HT-29 (cell line): ENCODE measurements at places on chromosomes 1 and 21. TPM values are rescaled to one million over a fixed set of nuclear protein-coding genes. Genes with fewer than 3 reads are reported as not detected.

CD48 gene
- total RNA-seq = not detected in 2 replicates

PGLYRP4 gene
- not detected in 2 replicates for total RNA-seq

DNA sequence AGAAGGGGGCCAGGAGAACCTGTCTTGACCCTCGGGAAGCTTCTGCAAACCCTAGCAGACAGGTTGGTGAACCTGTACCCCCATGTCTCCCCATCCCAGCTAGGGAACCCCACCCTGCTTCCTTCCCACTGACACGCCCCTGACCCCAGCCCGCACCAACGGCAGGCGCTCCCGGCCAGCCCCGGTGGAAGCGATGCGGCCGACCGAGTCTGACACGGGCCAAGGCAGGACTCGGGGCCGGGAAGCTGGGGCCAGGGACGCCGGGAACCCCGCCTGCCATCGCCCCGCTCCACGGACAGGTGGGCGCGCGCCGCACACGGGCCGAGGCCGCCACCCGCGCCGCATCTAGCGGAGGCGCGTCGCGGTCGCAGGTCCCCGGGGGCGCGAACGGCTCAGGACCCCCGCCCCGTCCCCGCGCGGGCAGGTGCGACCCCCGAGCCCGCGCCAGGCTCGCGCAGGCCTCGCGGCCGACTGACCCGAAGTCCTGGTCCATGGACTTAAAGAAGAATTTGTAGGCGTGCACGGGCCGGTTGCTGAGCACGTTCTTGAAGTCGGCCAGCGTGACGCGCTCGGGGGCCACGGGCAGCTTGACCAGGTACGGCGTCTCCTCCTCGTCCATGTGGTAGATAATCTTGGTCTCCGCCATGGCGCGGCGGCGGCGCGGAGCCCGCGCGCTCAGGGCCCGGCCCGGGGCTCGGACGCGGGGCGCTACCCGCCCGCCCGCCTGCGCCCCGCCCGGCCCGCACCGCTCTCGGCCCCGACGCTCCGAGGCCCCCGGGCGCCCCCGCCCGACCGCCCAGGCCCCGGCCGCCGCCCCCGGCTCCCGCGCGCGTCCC, 580 bp downstream of the DVL1 start:
- no peak for DNase-seq

- no peak for DNase-seq
These were observed 104.3 kb downstream of the RYR2 start for GRCh38 chr1:237146241-237146640.

NSL1 gene
- total RNA-seq = 19.4 and 28.8 TPM in 2 replicates

GRCh38 chr1:72606216-72606810, 324.0 kb upstream of the NEGR1 start:
- DNase-seq = no peak

- no peak for DNase-seq
These were observed 1491.8 kb downstream of the NCAM2 start for GRCh38 chr21:22490049-22490448.

ARHGEF16 gene
- total RNA-seq = 124 and 137 TPM in 2 replicates

EDN2 gene
- total RNA-seq = 0.37 and 0.46 TPM in 2 replicates

- no peak for DNase-seq
These were observed 324.4 kb downstream of the ADGRL2 start for GRCh38 chr1:82125119-82125518.

- DNase-seq = no peak
These were observed 115.0 kb downstream of the ACBD6 start for GRCh38 chr1:180387413-180387812.

ANKRD34A gene
- 0.20 and 1.9 TPM in 2 replicates for total RNA-seq

- no peak for DNase-seq
These were observed 7.2 kb downstream of the VANGL1 start for GRCh38 chr1:115648717-115649691.

SMCP gene
- not detected in 2 replicates for total RNA-seq

- DNase-seq = no peak
These were observed 230.1 kb upstream of the JUN start for GRCh38 chr1:59013928-59014279.

GIPC2 gene
- total RNA-seq = 13.4 and 15.4 TPM in 2 replicates

- no peak for DNase-seq
These were observed 103.0 kb upstream of the TSPAN2 start for GRCh38 chr1:115192200-115192767.

- no peak for DNase-seq
These were observed 12.1 kb upstream of the NFYC start for GRCh38 chr1:40679165-40679953.

DNA sequence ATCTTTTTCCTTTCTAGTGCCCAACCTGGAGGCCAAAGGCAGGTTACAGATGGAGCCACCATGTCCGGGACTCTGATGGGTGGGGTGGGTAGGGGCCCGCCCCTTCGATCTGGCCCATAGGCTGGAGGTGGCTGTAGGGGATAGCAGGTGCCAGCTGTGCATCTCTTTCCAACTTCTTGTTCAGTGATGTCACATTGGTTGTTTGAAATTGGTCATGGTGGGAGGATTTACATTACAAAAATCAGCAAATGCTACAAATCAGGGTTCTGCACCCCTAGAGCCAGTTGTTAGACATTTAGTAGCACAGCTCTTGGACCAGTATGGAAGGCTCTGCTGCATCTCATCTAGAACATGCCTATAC, 22.4 kb upstream of the POU3F1 start:
- no peak for DNase-seq

- DNase-seq = no peak
These were observed 282.7 kb downstream of the KIF26B start for GRCh38 chr1:245437369-245438062.

DNA sequence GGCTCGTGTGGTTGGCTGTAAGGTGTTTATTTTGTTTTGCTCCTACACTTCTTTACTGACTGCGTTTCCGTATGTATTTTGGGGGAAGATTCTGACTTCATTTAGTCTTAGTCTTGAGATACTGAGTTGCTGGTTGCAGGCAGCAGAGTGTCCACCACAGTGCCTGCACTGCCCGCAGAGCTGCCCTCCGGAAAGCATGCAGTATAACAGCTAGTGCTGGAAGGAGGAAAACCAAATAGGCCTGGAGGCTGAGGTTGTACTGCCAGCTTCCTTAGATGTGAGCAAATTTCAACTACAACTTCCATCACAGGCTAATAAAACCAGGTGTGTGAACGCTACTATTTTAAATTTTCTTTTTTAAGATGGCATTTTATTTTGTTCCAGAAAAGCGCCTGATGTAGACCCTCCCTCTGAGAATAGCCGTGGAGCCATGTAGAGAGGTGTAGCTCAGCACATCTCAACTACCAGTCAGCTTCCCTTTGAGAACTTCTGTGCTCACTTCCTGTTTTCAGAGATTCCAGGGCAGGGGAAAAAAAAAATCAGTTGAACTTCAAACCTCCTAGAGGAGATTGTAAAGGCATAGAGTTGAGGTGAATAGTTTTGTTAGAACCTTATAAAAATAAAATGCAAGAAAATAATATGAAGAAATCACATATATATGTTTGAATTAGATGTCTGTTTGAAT, 17.6 kb downstream of the LMO4 start:
- DNase-seq = no peak

DNA sequence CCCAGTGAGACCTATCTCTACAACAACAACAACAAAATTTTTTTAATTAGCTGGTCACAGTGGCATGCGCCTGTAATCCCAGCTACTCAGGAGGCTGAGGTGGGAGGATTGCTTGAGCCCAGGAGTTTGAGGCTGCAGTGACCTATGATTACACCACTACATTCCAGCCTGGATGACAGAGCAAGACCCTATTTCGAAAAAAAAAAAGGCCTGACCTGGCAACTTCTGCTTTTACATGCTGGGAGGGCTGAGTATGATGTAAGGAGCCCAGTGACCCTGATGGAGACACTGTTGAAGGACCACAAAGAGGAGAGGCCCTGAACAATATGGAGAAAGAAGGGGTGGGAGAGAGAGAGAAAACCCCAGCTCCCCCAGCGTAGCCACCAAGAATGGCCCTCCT, 9.2 kb upstream of the VPS26C start:
- DNase-seq = no peak

RPL11 gene
- total RNA-seq = 1,290 and 1,388 TPM in 2 replicates
